ENCODE measurements at places on chromosomes 1 and 21.

DNA sequence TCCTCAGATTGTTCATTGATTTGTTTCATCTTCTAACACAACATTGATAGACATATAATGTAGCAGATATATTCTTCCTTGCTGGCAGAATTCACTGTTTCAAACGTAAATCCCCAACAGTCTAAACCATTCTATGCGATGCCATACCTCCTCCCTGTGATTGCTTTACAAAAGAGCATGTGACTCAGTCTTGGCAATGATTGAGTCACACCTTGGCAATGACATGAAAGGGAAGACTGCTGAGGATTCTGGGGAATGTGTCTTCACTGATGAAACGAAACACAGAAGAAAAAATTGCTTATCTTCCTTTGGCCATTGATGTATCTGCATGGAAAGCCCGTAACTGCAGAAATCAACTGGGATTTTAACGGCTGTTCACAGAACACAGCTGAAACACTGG, 409.6 kb upstream of the ZRANB2 start:
- no peak for DNase-seq

DNA sequence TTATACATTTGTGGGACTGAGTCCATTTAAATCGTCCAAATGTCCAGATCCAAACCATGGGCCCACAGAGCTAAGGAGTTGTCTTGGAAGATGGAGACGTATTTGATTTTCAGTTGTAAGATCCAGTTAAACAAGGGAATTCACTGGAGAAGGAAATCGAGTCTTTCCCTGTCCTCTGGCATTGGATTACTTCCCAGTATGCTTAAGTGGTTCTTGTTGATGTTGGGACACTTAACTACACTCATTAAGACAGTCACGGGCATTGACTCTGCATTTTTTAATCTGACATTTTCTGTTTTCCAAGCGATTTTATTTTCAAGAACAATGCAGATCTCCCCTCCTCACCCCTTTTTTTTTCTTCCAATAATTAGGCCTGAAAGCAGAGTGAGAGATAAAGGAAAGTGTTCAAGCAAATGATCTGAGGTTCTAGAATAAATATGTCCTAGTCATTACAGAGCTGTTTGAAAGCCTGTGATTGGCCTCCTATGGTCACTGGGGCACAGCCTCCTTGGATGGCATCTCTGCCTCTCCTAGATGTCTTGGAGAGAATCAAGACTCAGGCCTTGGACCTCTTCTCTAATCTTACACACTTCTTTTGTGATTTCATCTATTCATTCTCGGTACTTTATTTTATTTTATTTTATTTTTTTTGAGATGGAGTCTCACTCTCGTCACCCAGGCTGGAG, 48.9 kb downstream of the CD247 start:
- DNase-seq: no peak

DNA sequence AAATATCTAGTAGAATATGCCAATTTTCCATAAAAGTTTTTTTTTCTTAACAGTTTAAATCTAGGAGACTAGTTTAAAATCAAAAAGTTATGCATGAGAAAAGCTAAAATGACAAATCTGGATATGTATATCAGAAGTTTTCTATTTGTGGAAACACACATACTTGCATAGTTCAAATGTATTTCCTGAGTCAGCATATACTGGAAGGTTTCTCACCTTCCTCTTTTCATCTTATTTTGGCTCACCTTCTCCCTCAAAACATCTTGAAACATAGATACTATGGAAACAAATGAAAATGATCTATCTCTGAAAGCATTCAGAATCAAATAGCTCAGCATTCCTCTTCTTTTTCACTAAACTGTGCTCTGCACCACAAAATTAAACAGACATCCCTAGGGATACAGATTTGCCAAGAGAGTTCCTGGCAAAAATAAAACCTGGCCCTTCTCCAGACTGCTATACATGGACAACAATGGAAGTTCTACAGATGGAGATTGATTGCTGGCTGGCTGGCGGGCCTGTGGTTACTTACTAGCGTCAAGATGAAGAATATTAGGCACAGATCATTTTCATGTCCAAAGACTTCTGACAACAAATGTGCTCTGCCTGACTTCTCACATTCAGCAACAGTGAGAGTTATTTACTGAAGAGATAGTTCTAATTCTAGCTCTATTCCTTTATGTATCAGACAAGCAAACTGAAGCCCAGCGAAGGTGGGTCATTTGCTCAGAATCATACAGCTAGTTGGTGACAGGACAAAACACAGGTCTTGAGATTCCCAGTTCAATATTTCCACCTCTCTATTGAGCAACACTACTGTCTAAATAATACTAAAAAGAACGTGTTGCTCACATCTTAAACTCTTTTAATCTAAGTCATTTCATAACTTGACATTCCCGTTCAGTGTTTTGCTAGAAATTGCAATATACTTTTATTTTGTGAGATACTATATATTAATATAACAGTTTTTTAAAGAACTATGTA, 26.6 kb downstream of the DIPK1A start:
- no peak for DNase-seq

DNA sequence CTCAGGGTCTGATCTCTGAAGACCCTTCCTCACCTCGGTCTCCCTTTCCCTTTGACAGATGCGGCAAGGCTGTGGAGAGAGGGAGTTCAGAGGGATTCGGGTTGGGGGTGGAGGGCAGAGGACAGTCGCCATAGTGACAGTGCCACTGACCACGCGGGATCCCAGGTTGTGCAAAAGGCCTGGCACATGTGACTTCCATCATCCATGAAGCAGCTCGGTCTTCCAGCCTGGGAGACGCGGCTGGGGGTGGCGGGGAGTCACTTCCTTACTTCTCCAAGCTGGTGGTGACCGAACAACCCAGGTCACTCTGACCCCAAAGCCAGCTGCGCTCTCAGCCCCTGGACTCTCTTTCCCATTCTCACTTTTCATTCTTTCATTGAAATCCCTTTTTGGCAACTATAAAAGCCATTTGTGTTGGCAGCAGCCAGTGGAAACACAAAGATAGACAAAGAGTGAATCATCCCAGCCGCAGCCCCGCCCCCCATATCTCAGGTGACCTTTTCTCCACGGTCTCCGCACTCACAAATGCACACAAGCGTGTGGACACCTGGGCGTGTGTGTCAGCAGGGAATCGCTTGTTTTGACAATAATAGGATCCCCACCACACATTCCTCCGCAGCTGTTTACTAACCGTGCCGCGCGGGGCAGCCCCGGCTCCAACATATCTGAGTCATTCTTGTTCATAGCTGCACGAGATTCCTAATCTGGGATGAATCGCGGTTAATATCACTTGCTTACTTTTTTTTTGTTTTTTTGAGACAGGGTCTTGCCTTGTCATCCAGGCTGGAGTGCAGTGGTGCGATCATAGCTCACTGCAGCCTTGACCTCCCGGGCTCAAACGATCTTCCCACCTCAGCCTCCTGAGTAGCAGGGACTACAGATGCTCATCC, 68.3 kb downstream of the DHRS3 start:
- no peak for DNase-seq

DNA sequence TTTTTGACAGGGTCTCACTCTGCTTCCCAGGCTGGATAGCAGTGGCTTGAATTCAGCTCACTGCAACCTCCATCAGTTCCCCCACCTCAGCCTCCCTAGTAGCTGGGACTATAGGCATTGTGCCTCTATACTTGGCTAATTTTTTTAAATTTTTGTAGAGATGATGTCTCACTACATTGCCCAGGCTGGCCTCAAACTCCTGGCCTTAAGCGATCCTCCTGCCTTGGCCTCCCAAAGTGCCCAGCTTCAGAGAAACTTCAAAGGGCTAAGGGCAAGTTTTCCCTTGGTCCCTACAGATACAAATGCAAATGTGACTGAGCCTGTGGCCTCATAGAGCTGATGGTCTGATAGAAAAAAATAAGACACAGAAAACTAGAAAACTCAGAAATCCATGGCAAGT, 52.9 kb upstream of the PRRC2C start:
- no peak for DNase-seq
